NCI-H82 (cell line): ENCODE measurements at places on chromosomes 5 and 9.

DNA sequence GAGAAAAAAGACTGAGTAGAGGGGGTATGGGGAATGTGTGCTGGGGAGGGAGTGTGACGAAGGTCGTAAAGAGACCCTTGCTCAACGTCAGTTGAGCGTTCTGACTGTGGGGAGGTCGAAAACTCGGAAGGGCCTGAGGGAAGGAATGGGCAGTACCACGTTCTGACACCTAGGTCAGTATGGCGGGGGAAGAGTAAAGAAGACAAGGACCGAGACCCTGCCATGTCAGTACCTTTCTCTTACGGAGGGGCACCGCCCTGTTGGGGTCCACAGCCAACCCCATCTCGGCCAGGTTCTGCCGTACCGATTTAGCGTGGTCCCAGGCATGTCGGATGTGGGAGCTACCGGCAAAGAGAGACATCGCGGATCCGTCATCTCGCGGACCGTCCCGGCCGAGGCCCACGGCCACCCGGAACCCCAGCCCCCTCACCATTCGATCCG lies 375 bp downstream of the NOP16 start:
- peak; percentile 48 for DNase-seq

- DNase-seq = no peak
These were observed 295.8 kb upstream of the SGCD start for GRCh38 chr5:156031181-156031580.

DNA sequence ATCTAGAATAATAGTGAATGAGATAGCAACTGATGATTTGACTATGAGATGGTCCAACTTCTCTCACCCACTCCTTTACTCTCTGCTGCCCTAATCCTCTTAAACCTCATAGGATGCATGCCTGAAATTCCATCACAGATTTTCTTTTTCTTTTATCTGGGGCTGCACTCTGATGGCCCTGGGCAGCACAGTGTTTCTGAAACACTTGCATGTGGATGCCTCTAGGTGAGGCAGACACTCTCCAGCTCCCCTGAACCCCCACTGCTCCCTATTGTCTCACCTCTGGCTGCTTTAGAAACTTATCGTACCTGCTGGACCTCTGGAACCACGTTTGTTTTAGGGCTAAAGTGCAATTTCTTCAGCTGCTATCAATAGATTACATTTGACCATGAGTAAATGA lies 67.5 kb downstream of the HTR4 start:
- no peak for DNase-seq

- DNase-seq = peak; percentile 74
These were observed 28.7 kb upstream of the ACOT12 start for GRCh38 chr5:81422671-81423070.

GRCh38 chr9:2602704-2603116 lies 18.9 kb upstream of the VLDLR start:
- DNase-seq = peak; percentile 2

DNA sequence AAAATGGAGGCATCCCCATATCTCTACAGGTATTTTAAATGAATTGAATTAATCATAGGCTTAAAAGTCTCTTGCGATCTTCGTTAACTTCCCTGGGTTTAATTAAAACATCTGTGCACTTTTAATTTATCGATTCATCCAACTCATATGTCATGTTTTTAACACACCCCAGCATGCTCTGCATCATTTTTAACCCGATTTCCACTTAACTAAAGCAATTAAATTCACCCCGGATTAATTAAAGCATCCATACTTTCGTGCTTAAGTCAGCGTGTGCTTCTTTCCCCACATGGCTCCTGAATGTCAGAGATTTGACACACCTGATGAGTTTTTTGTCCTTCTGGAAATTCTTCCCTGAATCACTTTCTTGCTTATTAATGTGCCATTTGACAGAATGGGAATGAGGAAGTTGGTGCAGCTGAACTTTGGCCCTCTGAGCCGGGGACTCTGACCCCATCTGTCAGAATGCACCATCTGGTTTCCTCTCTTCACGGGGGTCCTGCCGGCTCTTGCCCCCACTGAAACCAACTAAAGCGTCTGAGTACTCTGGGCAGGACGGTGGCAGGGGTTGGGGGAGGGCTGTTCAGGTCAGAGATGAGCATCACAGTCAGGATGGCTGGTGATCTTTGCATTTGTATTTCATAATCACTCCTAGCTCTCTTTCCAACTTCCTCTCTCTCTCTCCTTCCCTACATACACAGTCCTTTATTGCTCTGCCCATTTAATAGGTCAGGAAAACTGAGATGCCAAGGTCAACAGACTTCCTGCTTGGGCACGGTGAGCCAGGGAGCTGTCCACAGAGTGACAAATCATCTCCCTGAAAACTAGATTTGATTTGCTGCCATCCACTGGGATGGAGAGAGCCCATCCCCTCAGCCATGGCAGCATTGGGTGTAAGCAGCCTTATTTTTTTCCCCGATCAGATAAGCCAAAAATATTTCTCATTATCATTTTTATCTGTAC lies 180.3 kb upstream of the WWC1 start:
- peak; percentile 78 for DNase-seq

DNA sequence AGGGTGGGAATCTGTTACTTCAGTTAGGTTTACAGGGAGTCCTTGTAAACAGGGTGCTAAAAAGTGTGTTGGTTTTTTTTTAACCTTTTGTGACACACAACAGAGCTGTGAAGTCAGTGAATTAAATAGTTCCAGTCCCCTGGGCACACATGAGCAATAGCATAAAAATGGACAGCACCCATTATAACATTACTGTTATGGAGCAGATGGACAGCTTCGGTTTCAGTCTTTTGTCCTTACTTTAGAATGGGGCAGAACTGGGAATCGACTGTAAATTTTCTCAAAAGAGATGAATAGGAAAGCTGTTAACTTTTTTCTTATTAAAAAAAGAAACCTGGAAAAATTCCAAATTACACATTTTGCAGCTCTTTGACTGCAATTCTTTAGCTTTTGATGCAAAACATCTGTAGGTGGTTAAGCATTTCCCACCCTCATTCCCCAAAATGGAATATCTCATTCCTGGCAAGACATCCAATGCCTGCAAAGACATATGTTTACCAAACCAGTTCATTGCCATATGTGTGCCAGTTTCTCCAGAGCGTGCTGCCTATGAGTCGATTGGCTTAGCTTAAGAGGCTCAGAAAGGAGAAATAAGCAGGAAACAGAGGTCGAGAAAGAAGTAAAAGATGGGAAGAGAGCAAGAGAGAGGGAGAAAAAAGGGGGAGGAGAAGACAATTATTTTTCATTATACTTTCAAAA lies 212.3 kb upstream of the TMEM161B start:
- peak; percentile 64 for DNase-seq

DNA sequence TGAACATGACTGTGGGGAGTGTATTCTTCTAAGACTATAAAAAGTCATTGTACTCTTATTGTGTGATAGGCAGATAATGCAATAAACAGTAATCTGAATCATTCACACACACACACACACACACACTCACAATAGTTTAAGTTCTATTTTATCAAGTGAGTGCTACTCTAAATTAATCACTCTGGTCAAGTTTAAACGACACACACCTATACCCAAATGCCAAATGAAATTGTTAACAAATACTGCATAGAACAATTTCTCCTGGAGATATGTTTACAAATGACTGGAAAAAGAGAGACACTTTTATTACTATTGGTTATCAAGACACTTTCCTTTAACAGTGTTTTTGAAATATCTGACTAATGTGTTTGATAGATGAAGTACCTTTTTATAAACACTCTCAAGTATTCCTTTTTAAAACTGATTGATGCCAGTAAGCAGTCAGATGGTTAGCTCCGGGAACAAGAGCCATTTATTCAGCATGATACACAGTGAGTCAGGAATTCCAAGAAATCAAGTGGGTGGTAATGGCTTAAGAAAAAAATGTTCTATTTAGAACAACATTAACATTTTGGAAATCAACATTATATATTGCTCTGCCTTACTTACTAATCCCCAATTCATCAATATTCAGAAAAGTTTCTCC lies 521.6 kb upstream of the ST8SIA4 start:
- DNase-seq = no peak

- DNase-seq = no peak
These were observed 107.7 kb downstream of the LIFR start for GRCh38 chr5:38448568-38449350.

DNA sequence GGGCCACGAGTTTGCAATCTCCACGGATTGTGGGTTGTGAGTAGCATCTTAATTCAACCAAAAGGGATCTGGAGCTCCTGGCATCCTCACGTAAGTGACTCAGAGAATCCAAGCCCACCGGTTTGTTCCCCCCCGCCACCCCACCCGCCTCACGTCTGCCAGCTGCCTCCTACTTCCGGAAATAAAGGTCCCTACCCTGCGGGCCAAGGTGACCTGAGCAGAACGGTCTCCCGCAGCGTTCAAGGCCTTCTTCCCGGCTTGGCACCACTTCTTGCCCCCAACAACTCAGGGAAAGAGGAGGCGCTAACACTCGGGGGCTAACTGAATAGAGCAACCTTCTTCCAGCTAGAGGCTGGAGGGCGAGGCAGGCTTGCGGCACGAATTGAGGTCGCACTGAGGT lies 8.8 kb upstream of the GPRIN1 start:
- DNase-seq = no peak

DNA sequence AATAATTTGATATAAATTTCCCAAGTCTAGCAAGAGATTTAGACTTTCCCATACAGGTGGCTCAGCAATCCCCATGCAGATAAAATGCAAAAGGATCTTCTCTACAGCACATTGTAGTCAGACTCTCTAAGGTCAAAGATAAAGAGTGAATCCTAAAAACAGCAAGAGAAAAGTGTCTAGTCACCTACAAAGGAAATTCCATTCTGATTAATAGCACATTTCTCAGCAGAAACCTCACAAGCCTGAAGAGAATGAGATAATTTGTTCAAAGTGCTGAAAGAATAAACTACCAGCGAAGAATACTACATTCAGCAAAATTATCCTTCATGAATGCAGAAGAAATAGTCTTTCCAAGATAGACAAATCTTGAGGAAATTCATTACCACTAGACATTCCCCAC lies 493.3 kb downstream of the PRELID2 start:
- no peak for DNase-seq

- no peak for DNase-seq
These were observed 10.6 kb upstream of the SAP30L start for GRCh38 chr5:154435226-154435625.

GRCh38 chr9:6619909-6620308 lies 25.6 kb downstream of the GLDC start:
- DNase-seq = peak; percentile 47

- no peak for DNase-seq
These were observed 219.3 kb downstream of the CEMIP2 start for GRCh38 chr9:71549023-71549422.

DNA sequence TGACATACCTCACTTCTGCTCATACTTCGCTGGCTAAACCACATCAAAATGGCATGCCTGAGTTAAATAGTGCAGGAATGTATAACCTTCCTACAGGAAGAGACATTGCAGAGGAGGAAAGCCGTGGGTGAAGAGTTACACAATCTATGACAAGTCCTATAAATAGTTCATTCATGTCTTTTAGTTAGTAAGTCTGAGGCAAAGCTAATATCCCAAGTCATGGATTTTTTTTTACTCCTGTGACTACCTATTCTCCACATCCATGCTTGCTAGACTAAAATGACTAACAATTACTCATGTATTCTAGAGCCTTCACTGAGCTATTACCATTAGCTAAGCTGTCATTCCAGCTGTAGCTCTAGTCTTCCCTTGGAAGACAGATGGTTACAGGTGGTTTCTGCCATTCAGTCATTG lies 391.3 kb downstream of the NR2F1-AS1 start:
- peak; percentile 0 for DNase-seq

- no peak for DNase-seq
These were observed 66.6 kb downstream of the ERAP1 start for GRCh38 chr5:96741106-96741505.

DNA sequence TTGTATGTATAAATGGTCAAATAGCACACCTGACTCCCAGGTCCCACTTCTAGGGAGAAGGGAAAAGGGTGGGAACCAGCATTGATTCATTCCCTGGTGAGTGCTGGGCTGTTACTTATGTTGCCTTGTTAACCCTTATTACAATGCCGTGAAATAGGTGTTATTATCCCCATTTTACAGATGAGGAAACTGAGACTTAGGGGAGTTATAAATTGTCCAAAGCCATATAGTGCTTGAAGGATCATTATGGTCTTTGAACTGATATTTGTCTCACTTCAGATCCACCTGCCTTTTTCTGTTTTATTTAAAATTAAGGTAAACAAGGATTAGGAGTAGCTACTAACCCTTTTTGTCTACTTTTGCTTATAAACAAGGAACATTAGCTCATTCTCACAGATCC lies 16.5 kb downstream of the TMEM268 start:
- DNase-seq = no peak

- no peak for DNase-seq
These were observed 205.3 kb downstream of the DEPDC1B start for GRCh38 chr5:60494635-60495034.

DNA sequence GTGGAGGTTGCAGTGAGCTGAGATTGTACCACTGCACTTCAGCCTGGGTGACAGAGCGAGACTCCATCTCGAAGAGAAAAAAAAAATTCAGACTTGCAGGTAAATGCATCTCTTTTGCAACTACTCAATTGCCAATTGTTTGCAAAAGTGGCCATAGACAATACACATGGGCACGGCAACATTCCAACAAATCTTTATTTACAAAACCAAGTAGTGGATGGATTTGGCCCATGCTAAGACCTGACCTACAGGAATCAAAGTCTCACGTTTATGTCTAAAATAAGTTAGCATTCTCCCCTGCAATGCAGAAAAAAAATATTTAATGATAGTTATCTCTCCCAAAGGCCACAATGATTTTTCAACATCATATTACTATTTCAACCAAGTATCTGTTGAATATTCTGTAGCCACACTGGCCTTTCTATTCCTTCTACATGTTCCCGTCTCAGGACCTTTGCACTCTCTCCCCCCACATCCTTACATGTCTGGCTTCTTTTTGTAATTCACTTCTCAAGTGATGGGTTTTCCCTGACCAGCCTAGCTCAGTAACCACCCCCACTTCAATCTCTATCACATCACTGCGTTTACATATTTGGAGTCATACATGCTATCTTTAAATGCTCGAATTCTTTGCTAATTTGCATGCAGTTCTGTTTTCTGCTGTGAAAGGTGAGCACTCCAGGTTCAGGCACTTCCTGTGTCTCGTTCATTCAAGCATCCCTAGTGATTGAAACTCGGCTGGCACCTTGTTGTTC lies 54.2 kb downstream of the FNBP1 start:
- no peak for DNase-seq

DNA sequence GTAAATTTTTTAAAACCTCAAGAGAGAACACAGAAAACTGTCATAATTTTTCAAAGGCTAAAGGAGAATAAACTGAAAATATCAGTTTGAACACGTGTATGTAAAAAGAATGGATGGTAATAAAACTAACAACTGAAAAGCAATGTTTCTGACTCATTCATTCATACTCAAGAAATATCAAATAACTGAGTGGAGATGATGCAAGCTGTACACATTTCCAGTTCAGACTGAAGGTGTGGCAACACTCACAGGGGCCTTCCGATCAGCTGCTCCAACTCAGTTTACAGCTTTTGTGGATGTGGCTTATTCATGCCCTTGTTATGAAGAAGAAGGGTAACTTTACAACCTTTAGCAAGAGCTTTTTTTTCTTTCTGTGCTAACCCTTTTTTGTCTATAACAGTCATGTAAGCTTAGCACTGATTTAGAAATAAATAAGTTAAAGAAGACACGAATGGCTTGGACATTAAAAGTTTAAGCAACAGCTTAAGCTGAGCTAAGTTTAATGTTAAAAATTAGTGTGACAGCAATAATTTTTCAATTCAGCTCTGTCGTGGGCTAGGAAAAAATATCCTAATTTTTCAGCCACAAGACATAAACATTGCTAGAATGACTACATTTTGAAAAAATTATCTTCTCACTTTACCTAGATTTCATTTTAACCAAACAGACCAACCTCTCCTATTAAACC lies 453.5 kb downstream of the RAB3C start:
- peak; percentile 31 for DNase-seq

GRCh38 chr9:3768286-3768685 lies 242.5 kb upstream of the RFX3 start:
- DNase-seq = no peak
